K562 (cell line): ENCODE measurements at places on chromosomes 2 and 18.

GRCh38 chr2:69102041-69102593 is 89.1 kb downstream of the ANTXR1 start:
- no peaks in the 10 kb centered on the region for H3K4me1 ChIP-seq
- H3K4me3 ChIP-seq = no peak overlapping the region
- H3K27ac ChIP-seq = no peak overlapping the region
- peaks cover 12% of the 10 kb centered on the region for H3K27me3 ChIP-seq

DNA sequence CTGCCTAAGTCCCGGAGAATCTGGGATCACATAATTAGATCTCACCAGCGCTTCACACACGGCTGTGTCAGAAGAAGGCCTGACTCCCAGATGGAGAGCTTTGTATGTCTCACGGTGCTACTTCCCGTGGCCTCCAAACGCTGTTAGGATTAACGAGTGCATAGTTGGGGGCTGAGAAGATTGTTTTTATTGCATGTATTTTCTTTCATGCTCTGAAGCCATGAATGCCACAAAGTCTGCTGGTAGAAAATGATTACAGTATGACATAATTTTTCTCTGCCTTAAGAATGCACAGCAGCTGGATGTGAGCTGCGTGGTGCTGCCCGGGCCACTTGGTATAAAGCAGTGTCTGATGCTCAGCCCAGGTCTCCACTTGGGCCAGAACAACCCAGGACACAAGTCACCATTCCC is 166.5 kb downstream of the SEPTIN10 start:
- H3K27ac ChIP-seq = no peak overlapping the region
- H3K36me3 ChIP-seq = no peaks in the 10 kb centered on the region
- no peaks in the 10 kb centered on the region for H3K4me1 ChIP-seq

DNA sequence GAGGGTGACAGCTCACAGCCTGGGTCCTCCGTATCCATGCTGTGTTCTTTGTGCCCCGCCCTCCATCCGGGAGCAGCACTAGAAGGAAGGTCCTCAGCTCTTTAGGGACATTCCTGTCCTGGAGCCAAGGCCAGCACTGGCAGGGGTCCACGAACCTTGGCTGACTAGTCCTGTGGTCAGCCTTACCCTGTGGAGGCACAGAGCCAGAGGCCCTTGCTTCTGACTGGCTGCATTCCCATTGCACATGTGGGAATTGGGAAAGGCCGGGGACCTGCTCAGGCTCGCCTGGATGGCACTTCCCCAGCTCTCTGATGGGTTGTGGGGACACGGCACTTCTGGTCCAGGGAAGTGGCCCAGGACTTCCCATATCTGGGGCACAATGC is 24.9 kb upstream of the RHOB start:
- no peak for DNase-seq
- H3K27ac ChIP-seq = no peak overlapping the region
- peaks cover 6% of the 10 kb centered on the region for H3K4me1 ChIP-seq
- H3K4me3 ChIP-seq = no peak overlapping the region
- H3K27me3 ChIP-seq = peaks cover 18% of the 10 kb centered on the region
- H3K36me3 ChIP-seq = no peaks in the 10 kb centered on the region

GRCh38 chr18:44857081-44857480 is 176.4 kb downstream of the SETBP1 start:
- no peak overlapping the region for H3K4me3 ChIP-seq
- no peaks in the 10 kb centered on the region for H3K36me3 ChIP-seq
- H3K27ac ChIP-seq = no peak overlapping the region
- DNase-seq = no peak

DNA sequence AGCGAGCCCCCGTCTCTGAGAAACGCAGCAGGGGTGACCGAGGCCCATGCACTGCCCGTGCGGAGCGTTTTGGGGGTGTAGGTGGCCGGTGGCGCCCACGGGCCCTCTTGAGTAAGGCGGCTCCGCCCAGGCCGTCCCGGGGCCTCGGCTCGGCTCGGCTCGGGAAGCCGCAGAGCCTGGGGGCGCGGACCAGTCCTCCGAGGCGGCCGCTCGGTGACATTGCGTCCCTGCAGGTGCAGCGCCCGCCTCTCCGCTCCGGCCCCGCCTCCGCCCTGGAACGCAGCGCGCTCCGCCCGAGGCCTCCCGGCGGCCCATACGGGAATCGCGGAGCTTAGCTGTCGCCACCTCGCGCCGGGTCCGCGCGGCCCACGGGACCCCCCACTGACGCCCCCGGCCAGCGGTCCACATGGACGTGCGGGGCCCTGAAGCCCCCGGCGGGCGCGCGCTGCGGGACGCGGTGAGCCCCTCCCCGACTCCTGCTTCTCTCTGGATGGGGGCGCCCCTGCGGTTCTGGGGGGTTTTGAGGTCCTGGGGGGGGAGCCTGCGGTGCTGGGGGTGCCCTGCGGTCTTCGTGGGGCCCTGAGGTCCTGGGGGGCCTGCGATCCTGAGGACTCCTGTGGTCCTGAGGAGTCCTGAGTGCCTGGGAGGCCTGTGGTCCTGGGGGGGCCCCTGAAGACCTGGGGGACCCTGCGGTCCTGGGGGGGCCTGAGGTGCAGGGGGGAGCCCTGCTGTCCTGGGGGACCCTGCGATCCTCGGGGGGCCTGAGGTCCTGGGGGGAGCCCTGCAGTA is at the start of gene HSBP1L1:
Gene HSBP1L1 (plus strand): TSS at position 314 of the 789 bp plus-strand sequence. CDS start 93 bp downstream, at position 407.
- H3K4me1 ChIP-seq = peaks cover 15% of the 10 kb centered on the region; the same call in 2 of the 3 replicates
- no peak within 1 kb of the TSS for H3K27ac ChIP-seq
- 0 out of 3 replicates have a peak, but pooled peaks cover 3% of the 10 kb centered on the region for H3K36me3 ChIP-seq
- H3K4me3 ChIP-seq = no peak within 1 kb of the TSS
- H3K27me3 ChIP-seq = no peaks in the 10 kb centered on the region
- no peak for DNase-seq

GRCh38 chr2:224881846-224882245 is 160.4 kb downstream of the DOCK10 start:
- H3K4me3 ChIP-seq = no peak overlapping the region
- H3K4me1 ChIP-seq = no peaks in the 10 kb centered on the region
- no peak overlapping the region for H3K27ac ChIP-seq
- H3K36me3 ChIP-seq = no peaks in the 10 kb centered on the region

- H3K27ac ChIP-seq = no peak overlapping the region
- H3K27me3 ChIP-seq = no peaks in the 10 kb centered on the region
These were observed 141.1 kb downstream of the MBD5 start for GRCh38 chr2:148161909-148162435.

- no peak overlapping the region for H3K27ac ChIP-seq
- DNase-seq = no peak
- H3K36me3 ChIP-seq = no peaks in the 10 kb centered on the region
- H3K4me1 ChIP-seq = peaks cover 17% of the 10 kb centered on the region
- no peak overlapping the region for H3K4me3 ChIP-seq
- H3K27me3 ChIP-seq = peaks cover 13% of the 10 kb centered on the region; the same call in 2 of the 3 replicates
These were observed 62.6 kb downstream of the DNMT3A start for GRCh38 chr2:25279091-25279651.

- H3K36me3 ChIP-seq = no peaks in the 10 kb centered on the region
- DNase-seq = no peak
- H3K4me3 ChIP-seq = no peak overlapping the region
These were observed 55.9 kb downstream of the UNC50 start for GRCh38 chr2:98664323-98664722.
